Hepatocyte (in vitro differentiated cells): ENCODE measurements at places on chromosomes 2 and 18. TPM values are rescaled to one million over a fixed set of nuclear protein-coding genes. Genes with fewer than 3 reads are reported as not detected.

- no peaks in the 10 kb centered on the region for H3K36me3 ChIP-seq
- H3K27ac ChIP-seq: no peak overlapping the region
- no peaks in the 10 kb centered on the region for H3K4me1 ChIP-seq
- H3K27me3 ChIP-seq: no peaks in the 10 kb centered on the region
- no peak overlapping the region for H3K4me3 ChIP-seq
- DNase-seq: no peak
These were observed 1116.9 kb upstream of the CNTNAP5 start for GRCh38 chr2:122908159-122908558.

DNA sequence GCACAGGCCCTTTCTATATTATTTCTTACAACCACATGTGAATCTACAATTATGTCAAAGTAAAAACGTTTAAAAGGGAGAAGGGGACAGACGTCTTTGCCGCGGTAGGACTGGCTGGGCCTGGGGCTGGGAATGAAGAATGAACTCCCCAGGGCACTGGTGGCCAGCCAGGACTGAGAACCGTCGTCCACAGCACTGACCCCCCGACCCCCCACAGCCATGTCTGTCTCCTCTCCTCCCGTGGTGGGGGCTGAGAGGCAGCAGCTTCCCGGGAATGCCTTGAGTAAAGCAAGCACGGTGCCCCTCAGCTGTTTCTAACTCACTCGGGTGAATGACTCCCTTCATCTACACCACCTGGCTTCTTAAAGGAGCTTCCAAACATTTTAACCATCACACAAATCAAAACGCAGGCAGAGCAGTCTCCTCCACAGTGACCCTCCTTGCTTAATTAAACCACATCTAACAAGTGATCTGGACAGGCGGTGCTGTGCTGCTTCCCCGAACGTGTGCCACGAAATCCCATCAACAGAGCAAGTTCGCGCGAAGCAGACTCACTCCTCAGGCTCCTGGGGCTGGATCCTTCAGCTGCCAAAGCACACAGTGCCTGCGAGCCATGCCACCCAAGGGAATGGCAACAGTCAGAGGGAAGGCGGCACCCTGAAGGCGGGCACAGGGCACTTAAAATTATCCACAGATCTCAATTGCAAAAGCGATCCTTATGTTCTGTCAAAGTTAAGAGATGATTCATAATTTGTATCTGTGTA lies 217.7 kb downstream of the EIPR1 start:
- H3K4me3 ChIP-seq: no peak overlapping the region
- H3K4me1 ChIP-seq: no peaks in the 10 kb centered on the region
- H3K36me3 ChIP-seq: no peaks in the 10 kb centered on the region
- no peaks in the 10 kb centered on the region for H3K27me3 ChIP-seq
- no peak overlapping the region for H3K27ac ChIP-seq

- no peak overlapping the region for H3K27ac ChIP-seq
- no peaks in the 10 kb centered on the region for H3K4me1 ChIP-seq
- no peak for DNase-seq
- no peaks in the 10 kb centered on the region for H3K36me3 ChIP-seq
These were observed 508.7 kb upstream of the FAM98A start for GRCh38 chr2:34107811-34108210.

- no peaks in the 10 kb centered on the region for H3K4me1 ChIP-seq
- H3K27me3 ChIP-seq: no peaks in the 10 kb centered on the region
- H3K36me3 ChIP-seq: no peaks in the 10 kb centered on the region
- DNase-seq: peak; percentile 5
- H3K4me3 ChIP-seq: no peak overlapping the region
These were observed 617.3 kb downstream of the KCNJ3 start for GRCh38 chr2:155315768-155316167.

DNA sequence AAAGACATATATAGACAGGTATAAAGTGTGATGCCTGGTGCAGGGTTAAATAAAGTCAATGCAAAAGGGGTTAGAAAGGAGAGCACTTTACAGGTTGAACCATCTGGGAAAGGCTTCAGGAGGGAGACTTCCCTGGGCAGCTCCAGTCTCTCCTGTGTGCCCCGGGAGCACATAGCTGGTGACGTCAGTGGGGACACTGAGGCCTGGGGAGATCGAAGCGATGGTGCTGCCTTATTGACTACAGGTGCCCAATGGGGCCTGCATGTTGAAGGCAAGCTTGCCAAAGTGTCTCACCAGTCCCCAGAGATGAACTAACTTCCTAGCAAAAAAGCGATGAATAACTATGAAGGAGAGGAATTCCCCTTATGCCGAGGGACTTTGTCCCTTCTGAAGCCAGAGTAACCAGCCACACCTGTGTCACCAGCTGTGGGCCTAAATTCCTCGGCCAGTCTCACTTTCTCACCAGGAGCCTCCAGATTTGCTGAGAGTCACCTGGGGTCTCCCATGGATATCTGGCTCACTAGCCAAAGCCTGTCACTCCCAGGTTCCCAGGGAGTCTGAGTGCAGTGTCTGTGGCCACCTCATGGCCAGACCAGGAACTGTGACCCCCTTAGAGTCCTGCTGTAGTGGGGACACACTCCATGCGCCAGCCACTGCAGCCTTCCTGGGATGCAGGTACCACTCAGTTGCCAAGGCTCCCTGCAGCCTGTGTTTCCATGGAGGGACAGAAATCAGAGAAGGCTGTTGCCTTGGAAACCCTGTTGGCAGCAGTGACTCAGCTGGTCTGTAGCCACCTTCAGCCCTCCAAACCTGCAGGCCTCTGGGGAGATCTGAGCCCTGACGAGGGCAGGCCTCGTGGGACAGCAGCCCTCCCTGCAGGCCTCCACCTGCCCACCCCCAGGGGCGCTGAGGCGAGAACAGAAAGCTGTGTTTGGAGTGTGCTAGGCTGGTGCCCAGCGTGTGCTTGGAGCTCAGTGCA lies 128.7 kb downstream of the CTIF start:
- peak; percentile 39 for DNase-seq
- no peaks in the 10 kb centered on the region for H3K27me3 ChIP-seq
- no peak overlapping the region for H3K4me3 ChIP-seq
- peaks cover 10% of the 10 kb centered on the region for H3K4me1 ChIP-seq
- H3K36me3 ChIP-seq: no peaks in the 10 kb centered on the region
- H3K27ac ChIP-seq: peak overlapping the region; percentile 53

GRCh38 chr18:5389356-5389755 lies 93.8 kb upstream of the ZBTB14 start:
- no peaks in the 10 kb centered on the region for H3K27me3 ChIP-seq
- no peak overlapping the region for H3K4me3 ChIP-seq
- no peak overlapping the region for H3K27ac ChIP-seq
- DNase-seq: no peak
- H3K36me3 ChIP-seq: no peaks in the 10 kb centered on the region
- no peaks in the 10 kb centered on the region for H3K4me1 ChIP-seq

DNA sequence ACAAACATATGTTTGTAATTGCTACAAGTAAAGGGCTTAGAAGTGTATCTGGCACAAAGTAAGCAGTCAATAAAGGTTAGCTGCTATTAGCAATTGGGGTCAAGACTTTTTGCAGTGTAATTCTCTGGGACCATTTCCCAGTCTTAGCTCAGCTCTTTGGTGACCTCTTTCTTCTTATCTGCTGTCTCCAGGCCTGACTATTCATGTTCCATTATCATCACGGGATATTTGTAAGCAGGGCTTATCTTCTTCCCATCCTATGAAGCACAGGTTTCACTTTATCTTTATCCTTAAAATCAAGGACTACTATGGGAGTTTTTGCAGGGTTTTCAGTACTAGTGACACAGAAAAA lies 131.7 kb downstream of the DOCK10 start:
- no peak overlapping the region for H3K4me3 ChIP-seq
- no peaks in the 10 kb centered on the region for H3K27me3 ChIP-seq
- DNase-seq: no peak
- H3K36me3 ChIP-seq: no peaks in the 10 kb centered on the region
- H3K4me1 ChIP-seq: peaks cover 12% of the 10 kb centered on the region

- peak; percentile 49 for DNase-seq
- no peaks in the 10 kb centered on the region for H3K36me3 ChIP-seq
- peaks cover 39% of the 10 kb centered on the region for H3K4me1 ChIP-seq
These were observed 91.4 kb downstream of the COL6A3 start for GRCh38 chr2:237322564-237322963.

DNA sequence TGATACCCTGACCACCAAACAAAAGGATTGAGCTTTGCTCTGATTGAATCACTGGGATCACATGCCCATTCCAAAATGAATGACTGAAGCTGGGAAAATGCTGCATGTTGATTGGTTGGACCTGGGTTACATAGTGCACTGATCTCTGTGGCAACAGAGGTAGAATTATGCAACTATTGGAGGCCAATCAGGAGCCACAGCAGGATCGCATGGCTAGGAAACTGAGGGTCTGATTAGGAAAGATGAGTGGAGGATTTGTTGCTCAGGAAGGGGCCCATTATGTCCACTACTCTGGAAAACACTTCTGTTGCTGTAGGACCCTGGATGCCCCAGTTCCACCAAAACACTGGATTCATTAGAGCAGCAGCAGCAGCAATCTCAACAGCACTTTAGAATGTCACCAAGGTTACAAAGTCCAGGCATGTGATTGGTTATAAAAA lies 25.9 kb upstream of the SGPP2 start:
- DNase-seq: peak; percentile 8
- H3K4me1 ChIP-seq: no peaks in the 10 kb centered on the region
- no peak overlapping the region for H3K27ac ChIP-seq
- no peak overlapping the region for H3K4me3 ChIP-seq
- H3K27me3 ChIP-seq: no peaks in the 10 kb centered on the region

DNA sequence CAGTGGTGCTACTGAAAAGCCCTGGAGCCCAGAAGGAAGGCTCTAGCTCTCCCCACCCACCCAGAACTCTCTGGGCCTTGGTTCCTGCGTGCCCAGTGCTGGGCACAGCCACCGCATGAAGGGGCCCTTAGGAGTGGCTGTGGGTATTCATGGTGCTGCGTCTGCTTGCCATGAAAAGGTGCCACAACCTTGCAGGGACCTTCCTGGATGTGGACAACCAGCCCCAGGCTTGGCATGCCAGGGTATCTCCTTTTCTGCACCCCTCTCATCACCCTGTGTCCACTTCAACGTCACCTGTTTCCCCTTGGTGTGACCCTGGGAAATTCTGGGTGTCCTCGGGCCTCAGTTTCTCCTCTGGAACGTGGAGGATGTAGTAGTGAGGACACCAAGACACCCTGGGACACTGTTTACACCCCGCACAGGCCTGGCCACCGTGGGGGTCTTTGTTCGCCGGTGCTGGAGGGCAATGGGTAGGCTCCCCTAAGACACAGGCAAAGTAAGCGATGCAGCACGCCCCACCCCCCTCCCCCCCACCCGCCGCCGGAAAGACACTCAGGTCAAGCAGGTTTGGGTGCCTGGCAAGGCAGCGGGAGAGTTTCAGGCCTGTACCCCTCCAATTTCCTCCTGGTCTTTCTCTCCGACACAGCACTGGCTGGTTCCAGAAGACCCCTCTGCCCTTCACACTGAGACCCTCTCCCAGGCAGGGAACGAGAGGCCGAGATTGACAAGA lies 34.8 kb upstream of the TAF1B start:
- no peak for DNase-seq
- H3K4me3 ChIP-seq: no peak overlapping the region
- no peaks in the 10 kb centered on the region for H3K36me3 ChIP-seq
- H3K27me3 ChIP-seq: no peaks in the 10 kb centered on the region

DNA sequence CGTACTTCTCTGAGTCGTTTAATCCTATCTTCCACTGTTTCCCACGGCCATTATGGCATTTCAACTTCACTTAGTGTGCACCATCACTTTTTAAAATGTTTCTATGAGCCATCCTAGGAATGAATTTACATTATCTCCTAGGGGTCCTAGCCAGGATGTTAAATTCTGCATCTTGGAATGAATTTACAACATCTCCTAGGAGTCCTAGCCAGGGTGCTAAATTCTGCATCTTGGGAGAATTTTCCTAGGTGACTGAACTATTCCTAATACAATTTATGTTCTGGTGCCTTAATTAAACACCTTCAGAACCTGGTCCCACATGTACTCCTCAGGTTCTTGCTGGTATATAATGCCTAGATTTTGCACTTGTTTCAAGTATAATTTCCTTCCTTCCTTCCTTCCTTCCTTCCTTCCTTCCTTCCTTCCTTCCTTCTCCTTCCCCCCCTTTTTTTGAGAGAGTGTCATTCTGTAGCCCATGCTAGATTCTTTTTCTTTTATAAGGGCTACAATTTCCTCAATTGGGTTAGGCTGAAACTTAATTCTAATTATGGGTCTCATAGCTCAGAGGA lies 72.1 kb downstream of the TBR1 start:
- H3K27me3 ChIP-seq: no peaks in the 10 kb centered on the region
- no peak overlapping the region for H3K4me3 ChIP-seq
- no peaks in the 10 kb centered on the region for H3K36me3 ChIP-seq
- H3K27ac ChIP-seq: no peak overlapping the region
- DNase-seq: no peak

- peak overlapping the region; percentile 30 for H3K4me3 ChIP-seq
- H3K4me1 ChIP-seq: peaks cover 22% of the 10 kb centered on the region
- H3K27me3 ChIP-seq: peaks cover 68% of the 10 kb centered on the region
- DNase-seq: peak; percentile 90
- H3K27ac ChIP-seq: no peak overlapping the region
These were observed 1.9 kb downstream of the SP5 start for GRCh38 chr2:170716851-170717598.

GRCh38 chr2:230246206-230246605 lies 20.7 kb downstream of the SP140 start:
- no peak overlapping the region for H3K27ac ChIP-seq
- DNase-seq: no peak
- peaks cover 8% of the 10 kb centered on the region for H3K27me3 ChIP-seq
- no peaks in the 10 kb centered on the region for H3K36me3 ChIP-seq
- H3K4me1 ChIP-seq: no peaks in the 10 kb centered on the region
- H3K4me3 ChIP-seq: no peak overlapping the region

DNA sequence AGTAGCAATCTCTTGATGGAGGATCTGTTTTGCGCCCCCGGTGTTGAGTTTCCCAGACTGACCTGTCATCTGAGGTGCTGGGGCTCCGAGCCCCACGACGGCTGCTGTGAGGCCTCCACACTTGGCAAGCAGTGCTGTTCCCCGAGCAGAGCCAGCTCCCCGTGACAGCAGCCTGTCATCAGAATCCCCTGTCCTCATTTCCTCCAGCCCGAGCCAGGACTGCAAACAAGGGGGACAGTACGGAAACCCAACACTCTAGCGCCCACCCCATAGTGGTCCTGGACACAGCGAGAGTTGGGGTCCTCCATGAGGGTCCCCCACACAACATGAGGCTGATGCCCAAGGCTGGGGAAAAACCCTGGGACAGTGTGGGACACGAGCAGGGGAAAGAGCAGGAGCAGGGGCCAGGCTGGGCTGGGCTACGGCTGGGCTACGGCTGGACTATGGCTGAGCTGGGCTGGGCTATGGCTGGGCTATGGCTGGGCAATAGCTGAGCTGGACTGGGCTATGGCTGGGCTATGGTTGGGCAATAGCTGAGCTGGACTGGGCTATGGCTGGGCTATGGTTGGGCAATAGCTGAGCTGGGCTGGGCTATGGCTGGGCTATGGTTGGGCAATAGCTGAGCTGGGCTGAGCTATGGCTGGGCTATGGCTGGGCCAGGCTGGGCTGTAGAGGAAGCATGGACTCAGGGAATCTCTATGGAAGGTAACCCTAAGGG lies 1.5 kb upstream of the KLHL30 start:
- H3K4me1 ChIP-seq: peaks cover 12% of the 10 kb centered on the region
- no peak overlapping the region for H3K27ac ChIP-seq
- H3K27me3 ChIP-seq: no peaks in the 10 kb centered on the region

UCN gene
- 1.0 and 2.6 TPM in 2 replicates for polyA plus RNA-seq

PCARE gene
- polyA plus RNA-seq: 0.04 TPM in 1 of 2 replicates, not detected in the other

CFC1 gene
- 16.9 and 28.4 TPM in 2 replicates for polyA plus RNA-seq

OTX1 gene
- polyA plus RNA-seq: 0.52 TPM in 1 of 2 replicates, not detected in the other

VWC2L gene
- polyA plus RNA-seq: not detected in 2 replicates

MSTN gene
- 0.23 TPM in 1 of 2 replicates, not detected in the other for polyA plus RNA-seq

CFAP65 gene
- 0.05 and 0.06 TPM in 2 replicates for polyA plus RNA-seq
